Cardiac fibroblast (primary cell): ENCODE measurements at places on chromosomes 2 and 18.
A peak's percentile ranks its signal among the peaks of the same experiment; 100 is the strongest.

DNA sequence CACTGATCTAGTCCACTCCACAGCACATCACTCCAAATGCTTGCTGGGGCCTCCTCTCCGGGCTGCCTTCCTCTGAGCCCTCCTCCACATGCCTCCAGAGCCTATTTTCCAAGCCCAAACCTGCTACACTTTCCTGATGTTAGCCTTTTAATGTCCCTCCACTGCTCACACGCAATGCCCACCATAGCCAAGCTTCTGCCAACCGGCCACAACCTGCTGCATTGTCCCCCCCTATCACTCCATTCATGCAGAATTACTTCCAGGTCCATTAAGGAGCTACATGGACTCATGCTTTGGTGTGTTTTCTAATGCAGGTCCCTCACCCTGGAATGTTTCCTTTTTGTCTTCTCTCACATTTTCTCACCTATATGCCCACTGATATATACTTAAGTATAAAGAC lies 129.3 kb downstream of the MARCHF4 start:
- DNase-seq = no peak

- no peak for DNase-seq
Measured at GRCh38 chr2:201136889-201137321, 20.9 kb downstream of the CFLAR start.

DNA sequence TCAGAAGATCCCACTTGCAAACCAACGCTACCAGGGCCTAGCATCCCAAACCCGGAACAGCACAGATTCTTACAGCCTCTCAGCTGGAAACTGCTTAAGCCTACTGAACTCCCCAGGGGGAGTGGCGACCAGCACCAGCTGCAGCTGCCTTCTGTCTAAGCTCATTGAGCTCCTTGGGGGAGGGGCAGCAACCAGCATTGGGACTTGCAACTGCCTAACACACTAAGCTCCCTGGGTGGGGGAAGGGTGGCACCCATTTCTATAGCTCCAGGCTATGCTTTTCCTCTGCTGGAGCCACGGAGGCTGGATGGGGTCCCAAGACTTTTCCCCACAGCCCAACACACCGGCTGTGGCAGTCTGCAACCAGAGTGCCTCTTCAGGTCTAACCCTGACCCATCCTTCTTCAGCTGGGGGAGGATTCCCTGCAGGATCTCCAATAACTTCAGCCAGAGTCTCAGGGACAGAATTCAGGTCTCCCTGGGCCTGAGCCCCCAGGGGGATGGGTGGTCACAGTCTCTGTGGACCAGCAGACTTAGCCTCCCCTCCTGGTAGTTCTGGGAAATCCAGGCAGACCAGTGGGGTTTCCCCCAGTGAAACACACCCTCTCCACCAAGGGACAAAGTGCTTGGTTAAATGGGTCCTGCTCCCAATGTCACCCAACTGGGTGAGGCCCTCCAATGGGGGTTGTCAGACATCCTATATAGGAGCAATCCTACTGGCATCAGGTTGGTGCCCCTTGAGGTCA lies 45.9 kb upstream of the ITGA4 start:
- peak; percentile 32 for DNase-seq

DNA sequence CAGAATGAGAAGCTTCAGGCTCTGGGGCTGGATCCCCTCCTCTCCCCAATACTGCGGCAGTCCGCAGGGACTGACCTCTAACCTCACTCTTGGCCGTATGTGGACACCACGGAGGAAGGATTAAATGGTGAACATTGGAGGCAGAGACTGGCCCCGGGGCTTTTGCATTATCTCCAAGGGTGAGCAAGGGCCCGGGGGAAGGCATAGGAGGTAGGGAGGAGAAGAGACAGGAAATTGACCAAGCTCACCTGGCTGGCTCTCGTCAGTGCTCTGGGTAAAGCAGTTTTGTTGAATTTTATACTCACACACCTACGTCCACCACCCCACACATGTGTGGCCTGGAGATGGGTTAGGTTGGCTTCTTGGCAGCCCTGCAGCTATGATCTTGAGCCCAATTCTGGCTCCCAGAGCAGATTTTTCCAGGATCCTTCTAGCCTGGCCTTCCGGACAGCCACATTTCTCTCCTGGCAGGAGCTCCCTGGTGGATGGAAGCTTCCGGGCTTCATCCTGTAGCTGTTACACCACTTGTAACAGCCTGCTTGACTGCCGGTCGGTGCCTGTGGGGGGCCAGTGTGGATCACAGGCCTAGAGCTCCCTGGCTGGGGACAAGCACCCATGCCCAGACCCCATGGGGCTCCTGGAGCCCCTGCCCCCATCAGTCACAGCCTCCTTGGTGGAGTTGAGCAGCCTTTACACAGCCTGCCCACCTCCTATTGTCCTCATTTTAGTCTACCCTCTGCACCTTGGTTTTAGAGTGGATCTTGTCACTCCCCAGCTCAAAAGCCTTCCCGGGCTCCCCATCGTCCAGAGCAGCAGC lies 7.6 kb downstream of the ITM2C start:
- DNase-seq = no peak

- DNase-seq = no peak
Measured at GRCh38 chr2:172357442-172357841, 69.9 kb upstream of the ITGA6 start.

DNA sequence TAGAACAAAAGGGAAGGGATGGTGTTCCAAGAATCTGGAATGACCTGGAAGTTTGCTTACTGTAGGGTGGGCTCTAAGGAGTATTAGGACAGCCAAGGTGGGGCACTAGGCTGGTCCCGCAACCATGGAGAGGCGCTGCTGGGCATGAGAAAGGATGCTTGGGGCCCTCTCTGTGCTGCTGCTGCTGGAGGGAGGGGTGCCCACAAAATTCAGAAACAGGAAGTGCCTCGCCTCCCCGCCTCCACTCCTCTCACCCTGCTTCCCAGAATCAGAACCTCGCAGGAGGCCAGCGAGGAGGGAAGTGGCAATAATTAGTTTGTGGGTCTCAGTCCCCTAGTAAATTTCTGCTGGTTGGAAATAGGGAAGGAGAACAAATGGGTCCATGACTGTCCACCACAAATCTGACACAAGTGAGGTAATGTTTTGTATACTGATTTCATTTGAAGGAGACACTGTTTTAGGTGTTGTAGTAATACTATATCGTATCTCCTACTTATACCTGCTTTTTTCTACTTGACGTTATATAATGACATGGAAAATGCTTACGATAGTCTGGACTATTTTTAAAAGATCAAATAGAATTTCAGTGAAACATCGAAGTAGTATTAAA lies 7.9 kb upstream of the PDCL3 start:
- no peak for DNase-seq

GRCh38 chr2:7672027-7672684 lies 754.9 kb downstream of the RNF144A start:
- peak; percentile 41 for DNase-seq

- no peak for DNase-seq
Measured at GRCh38 chr2:20680744-20681375, 13.9 kb downstream of the GDF7 start.

DNA sequence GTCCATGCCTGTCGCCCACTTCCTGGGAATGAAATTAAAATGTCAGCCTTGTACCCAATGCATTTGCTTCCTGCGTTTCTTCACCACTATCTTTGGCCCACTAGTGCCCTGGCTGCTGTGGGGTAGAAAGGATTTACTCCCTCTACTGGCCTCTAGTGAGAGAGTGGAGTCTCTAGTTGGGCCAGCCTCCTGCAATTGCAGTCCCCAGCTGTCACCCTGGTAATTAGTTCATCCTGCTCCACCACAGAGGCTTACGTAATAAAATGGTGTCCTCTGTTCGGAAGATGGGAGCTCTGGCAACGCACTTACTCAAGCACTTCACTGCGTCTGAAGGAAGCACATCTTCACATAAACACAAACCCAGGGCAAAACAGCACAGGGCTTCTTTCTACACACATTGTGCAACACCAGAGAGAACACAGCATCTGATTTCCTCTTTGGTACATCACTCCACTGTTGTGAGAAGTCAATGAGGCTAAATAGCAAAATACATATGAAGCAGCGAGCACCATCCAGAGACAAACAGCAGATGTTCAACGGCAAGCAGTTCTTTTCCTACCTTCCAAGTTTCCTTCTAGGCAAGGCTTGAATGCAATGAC lies 274.6 kb downstream of the LRATD1 start:
- DNase-seq = no peak

GRCh38 chr2:110770959-110771431 lies 38.6 kb downstream of the ACOXL start:
- DNase-seq = peak; percentile 34

GRCh38 chr2:126650994-126651393 lies 5.0 kb upstream of the GYPC start:
- no peak for DNase-seq

- peak; percentile 49 for DNase-seq
Measured at GRCh38 chr2:173909846-173910245, 55.3 kb downstream of the SP3 start.

DNA sequence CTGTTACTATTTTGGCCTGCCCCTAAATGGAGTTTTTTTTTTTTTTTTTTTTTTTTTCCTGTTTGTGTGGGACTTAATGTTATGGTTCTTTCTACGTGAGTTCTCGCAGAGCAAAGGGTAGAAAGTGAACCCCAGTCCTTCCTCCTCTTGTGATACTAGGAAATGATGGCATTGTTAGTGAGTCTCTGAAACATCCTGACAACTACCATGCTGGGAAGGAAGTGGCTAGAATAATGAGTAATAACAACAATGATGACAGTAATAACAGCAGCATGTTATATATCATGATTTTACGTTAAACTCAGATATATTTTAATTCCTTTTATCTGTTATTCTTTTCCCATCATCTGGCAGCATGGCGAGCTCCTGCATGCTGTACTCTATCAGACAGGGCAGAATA lies 216.2 kb upstream of the LINC00305 start:
- no peak for DNase-seq

DNA sequence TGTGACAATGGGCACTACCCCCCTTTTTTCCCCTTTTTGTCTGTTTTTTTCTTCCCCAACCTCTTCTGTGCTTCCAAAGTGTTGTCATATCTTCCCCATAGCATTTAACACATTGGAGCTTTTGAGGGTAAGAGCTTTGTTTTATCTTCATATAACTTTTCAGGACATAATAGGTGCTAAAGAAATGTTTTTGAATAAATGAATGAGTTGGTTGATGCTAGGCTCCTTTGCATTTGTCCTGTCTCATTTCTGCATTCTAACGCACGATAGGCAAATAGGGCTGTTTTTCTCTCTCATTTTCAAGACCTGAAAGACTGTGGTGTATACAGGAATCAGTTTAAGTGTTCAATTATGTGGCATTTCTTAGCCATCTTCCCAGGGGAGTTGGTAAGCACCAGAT lies 832 bp upstream of the COPS7B start:
- no peak for DNase-seq

- no peak for DNase-seq
Measured at GRCh38 chr2:163953390-163953907, 217.6 kb upstream of the FIGN start.

- DNase-seq = no peak
Measured at GRCh38 chr2:96110621-96111256, 5.6 kb downstream of the ADRA2B start.

- no peak for DNase-seq
Measured at GRCh38 chr2:102540882-102541281, 67.9 kb downstream of the SLC9A4 start.

GRCh38 chr2:3456125-3456524 lies 63.2 kb downstream of the ADI1 start:
- no peak for DNase-seq

GRCh38 chr2:201440182-201440581 lies 11.1 kb downstream of the TRAK2 start:
- no peak for DNase-seq

- DNase-seq = peak; percentile 50
Measured at GRCh38 chr2:188158337-188159100, 133.2 kb upstream of the GULP1 start.

DNA sequence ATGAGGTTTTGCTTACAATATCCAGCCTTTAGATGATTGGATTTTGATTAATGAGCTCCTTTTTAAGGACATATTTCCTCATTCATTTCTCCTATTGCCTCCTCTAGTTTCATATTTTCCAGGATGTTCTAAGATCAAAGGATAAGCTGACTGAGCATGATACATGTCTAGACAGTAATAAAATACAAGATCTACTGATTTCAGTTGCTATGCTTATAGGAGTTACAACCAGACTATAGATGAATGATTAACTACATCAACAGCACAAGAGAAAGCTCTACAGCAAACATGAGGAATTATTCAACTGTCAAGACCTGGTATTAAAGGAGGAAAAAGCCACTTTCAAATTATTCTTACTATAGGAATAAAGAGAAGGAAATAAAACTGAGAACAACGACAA lies 85.0 kb upstream of the LINC00305 start:
- no peak for DNase-seq
